ENCODE measurements at places on chromosomes 4 and X. TPM values are rescaled to one million over a fixed set of nuclear protein-coding genes. Genes with fewer than 3 reads are reported as not detected.

The CYBB gene
- total RNA-seq: 0.61 TPM

The PAGE5 gene
- total RNA-seq: not detected

The PLAC1 gene
- not detected for total RNA-seq

The DCAF12L2 gene
- total RNA-seq: 0.51 TPM

The PSMD10 gene
- total RNA-seq: 26.2 TPM

The TLR1 gene
- total RNA-seq: not detected

The P2RY4 gene
- total RNA-seq: 0.27 TPM

The HGFAC gene
- total RNA-seq: 9.4 TPM

The XKRX gene
- not detected for total RNA-seq

The LUZP4 gene
- total RNA-seq: not detected

The NDNF gene
- total RNA-seq: 1.3 TPM

The BBS12 gene
- 2.8 TPM for total RNA-seq

The TMSB15A gene
- 213 TPM for total RNA-seq

The CABS1 gene
- total RNA-seq: not detected

The EFHC2 gene
- total RNA-seq: not detected

The GAGE1 gene
- total RNA-seq: not detected

The STBD1 gene
- total RNA-seq: 15.9 TPM

Data from glutamatergic neuron (in vitro differentiated cells).